ENCODE measurements at places on chromosomes 2 and 18.

- no peak for DNase-seq
These were observed 16.1 kb downstream of the ST3GAL5 start for GRCh38 chr2:85872536-85873161.

DNA sequence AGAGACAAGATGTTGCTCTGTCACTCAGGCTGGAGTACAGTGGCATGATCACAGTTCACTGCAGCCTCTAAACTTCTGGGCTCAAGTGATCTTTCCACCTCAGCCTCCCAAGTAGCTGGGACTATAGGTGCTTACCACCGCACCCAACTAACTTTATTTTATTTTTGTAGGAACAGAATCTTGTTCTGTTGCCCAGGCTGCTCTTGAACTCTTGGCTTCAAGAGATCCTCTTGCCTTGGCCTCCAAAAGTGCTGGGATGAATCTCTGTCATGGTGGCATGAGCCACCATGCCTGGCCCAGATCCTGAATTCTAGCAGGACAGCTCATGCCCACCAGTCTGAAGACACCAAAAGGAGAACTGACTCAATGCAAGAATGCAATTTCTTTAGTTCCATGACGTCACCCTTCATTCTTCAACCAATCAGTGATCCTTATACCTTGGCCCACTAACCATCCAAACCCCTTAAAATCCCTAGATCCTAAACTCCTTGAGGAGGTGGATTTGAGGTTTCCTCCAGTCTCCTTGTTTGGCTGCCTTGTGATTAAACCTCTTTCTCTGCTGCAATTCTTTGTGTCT is 25.6 kb upstream of the CXXC1 start:
- DNase-seq: no peak

GRCh38 chr2:158009399-158009798 is 92.3 kb upstream of the UPP2 start:
- no peak for DNase-seq

GRCh38 chr18:12477606-12478005 is 69.9 kb downstream of the PRELID3A start:
- no peak for DNase-seq

DNA sequence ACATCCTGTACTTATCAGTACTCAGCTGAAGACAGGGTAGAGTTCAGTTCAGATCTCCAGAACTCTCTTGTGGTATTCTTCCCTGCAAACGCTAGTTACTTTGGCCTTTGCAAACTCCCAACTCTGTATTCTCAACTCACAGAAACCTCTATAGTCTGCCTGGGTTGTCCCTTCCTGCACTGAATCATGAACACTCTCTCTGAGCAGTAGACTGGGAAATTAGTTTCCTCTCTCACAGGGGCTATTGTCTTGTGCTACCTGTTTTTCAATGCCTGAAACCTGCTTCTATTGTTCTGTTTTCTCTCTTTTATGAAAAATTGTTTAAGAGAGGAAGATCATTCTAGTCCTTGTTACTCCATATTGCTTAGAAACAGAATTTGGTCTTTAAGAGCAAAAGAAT is 134.7 kb downstream of the VIT start:
- DNase-seq: no peak
